ENCODE measurements at places on chromosomes 6 and 20. TPM values are rescaled to one million over a fixed set of nuclear protein-coding genes. Genes with fewer than 3 reads are reported as not detected.

- no peaks in the 10 kb centered on the region for H3K36me3 ChIP-seq
- H3K27ac ChIP-seq, result no peak overlapping the region
- H3K27me3 ChIP-seq, result peaks cover 73% of the 10 kb centered on the region
- no peak for DNase-seq
- peaks cover 2% of the 10 kb centered on the region for H3K4me1 ChIP-seq
- no peak overlapping the region for H3K4me3 ChIP-seq
Measured at GRCh38 chr6:150030611-150031010, 5.3 kb upstream of the RAET1L start.

Gene MUCL3
- total RNA-seq, result not detected

Gene RTEL1
- total RNA-seq, result 29.2 TPM

DNA sequence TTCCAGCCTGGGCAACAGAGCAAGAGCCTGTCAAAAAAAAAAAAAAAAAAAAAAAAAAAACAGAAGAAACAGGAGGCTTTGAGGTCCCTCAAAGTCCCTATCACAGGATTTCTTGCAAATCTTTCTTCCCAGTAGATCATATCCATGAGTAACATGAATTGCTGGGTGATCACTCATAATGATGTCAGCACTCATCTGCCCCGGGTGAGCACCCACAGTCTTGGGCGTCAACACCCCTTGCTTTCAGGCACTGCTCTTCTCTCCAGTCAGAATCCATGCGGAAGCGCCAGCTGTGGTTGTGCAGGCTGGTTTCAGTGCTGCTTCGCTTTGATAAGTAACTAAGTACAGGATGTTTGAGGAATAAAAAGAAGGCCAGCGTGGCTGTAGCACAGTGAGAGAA is 40.2 kb upstream of the INSM1 start:
- no peaks in the 10 kb centered on the region for H3K36me3 ChIP-seq
- H3K27me3 ChIP-seq, result peaks cover 14% of the 10 kb centered on the region
- no peak overlapping the region for H3K4me3 ChIP-seq
- H3K4me1 ChIP-seq, result no peaks in the 10 kb centered on the region
- DNase-seq, result no peak
- no peak overlapping the region for H3K27ac ChIP-seq

DNA sequence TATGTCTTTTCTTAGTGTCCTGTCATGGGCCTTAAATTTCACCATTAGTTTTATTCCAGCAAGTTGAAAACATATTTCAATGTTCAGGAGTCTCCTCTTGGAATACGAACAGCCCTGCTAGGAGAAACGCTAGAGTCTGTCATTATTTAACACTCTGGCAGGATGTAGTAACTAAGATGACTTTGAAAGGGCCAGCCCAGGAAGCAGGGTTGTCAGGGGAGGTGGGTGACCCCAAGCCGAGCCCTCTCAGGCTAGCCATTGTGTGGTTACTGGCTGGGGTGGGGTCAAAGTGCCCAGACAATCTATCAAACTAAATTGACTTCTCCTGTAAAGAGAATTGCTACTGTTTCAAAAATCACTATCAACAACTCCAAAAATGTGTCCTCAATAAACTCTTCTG is 67.8 kb downstream of the LY86 start:
- H3K4me3 ChIP-seq, result no peak overlapping the region
- H3K4me1 ChIP-seq, result peaks cover 94% of the 10 kb centered on the region
- peak; percentile 45 for DNase-seq
- H3K36me3 ChIP-seq, result peaks cover 34% of the 10 kb centered on the region
- H3K27ac ChIP-seq, result peak overlapping the region; percentile 95

- no peak for DNase-seq
- peaks cover 20% of the 10 kb centered on the region for H3K27me3 ChIP-seq
- no peaks in the 10 kb centered on the region for H3K36me3 ChIP-seq
- H3K4me3 ChIP-seq, result no peak overlapping the region
Measured at GRCh38 chr6:69584536-69584912, 212.3 kb downstream of the LMBRD1 start.

Data from activated CD4-positive, alpha-beta memory T cell treated with anti-CD3 and anti-CD28 coated beads, Interleukin-2, amount 10 ng/mL, durations not matched to agents 7 days and 5 days (primary cell).